Stimulated activated CD4-positive, alpha-beta T cell treated with anti-CD3 and anti-CD28 coated beads, Interleukin-15, amount 100 ng/mL, for 48 hours (primary cell): ENCODE measurements at places on chromosomes 13 and 19.
A peak's percentile ranks its signal among the peaks of the same experiment; 100 is the strongest.

DNA sequence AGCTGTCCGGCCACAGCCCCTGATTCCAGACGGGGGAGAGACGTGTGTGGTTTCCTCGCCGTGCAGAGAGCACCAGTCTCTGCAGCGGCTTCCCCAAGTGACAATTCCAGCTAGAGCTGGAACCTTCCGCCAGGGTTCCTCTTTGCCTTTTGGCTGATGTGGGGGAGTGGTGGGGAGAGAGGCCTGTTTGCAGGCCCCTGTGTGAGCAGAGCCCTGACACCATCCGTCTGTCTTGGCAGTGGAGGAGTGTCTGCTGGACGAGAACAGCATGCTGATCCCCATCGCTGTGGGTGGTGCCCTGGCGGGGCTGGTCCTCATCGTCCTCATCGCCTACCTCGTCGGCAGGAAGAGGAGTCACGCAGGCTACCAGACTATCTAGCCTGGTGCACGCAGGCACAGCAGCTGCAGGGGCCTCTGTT lies 25.0 kb downstream of the LAMP1 start:
- DNase-seq: no peak

- DNase-seq: no peak
Observed at GRCh38 chr19:16594131-16594586, 21.9 kb upstream of the SLC35E1 start.

GRCh38 chr19:16143399-16144215 lies at the start of gene HSH2D:
HSH2D (plus strand) TSS chr19:16143685; CDS start chr19:16148751, 5,066 bp downstream.
- DNase-seq: peak; percentile 66

DNA sequence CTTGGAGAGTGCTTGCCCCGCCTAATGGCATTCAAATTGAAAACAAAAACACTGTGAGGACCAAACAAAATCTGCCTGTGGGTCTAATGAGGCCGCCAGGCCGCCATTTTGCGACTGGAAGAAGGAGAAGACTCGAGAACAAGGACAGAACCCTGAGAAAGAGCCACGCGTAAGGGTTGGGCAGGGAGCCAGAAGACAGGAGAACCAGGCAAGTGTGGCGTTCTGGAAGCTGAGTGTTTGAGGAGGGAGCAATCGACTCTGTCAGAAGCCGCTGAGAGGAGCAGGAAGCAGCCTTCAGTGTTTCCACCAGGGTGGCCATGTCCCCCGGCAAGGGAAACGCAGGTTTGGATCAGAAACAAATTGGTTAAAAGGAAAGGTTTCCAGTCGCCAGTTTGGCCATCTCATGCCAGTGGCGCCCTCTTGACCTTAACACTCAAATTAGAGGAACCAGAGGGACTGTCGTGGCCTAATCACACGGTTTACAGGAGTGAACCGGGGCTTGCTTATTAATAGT lies 10.2 kb upstream of the PTOV1 start:
- DNase-seq: no peak

- no peak for DNase-seq
Observed at GRCh38 chr19:10587022-10587838, at the start of gene AP1M2. AP1M2 (minus strand) TSS chr19:10587312; CDS start chr19:10587231, 81 bp downstream.

- no peak for DNase-seq
Observed at GRCh38 chr19:3515891-3516422, 9.8 kb downstream of the FZR1 start.

DNA sequence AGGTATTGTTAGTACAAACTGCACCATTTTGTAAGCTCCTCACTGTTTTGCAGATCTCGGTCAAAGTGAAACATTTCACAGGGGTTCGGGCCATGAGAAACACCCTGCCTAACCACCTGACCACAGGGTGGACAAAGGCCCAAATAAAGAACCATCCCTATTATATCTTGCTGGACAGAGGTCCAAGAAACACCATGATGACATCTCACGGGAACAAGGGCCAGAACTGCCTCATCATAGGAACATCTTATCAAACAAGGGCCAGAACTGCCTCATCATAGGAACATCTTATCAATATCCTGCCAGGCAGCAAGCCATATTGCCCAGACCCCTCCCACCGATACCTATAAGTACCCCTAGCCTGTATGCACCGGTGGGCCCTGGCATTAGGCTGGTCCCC lies 99.7 kb downstream of the PCDH9 start:
- no peak for DNase-seq

- no peak for DNase-seq
Observed at GRCh38 chr13:38784036-38784880, 97.4 kb downstream of the FREM2 start.

DNA sequence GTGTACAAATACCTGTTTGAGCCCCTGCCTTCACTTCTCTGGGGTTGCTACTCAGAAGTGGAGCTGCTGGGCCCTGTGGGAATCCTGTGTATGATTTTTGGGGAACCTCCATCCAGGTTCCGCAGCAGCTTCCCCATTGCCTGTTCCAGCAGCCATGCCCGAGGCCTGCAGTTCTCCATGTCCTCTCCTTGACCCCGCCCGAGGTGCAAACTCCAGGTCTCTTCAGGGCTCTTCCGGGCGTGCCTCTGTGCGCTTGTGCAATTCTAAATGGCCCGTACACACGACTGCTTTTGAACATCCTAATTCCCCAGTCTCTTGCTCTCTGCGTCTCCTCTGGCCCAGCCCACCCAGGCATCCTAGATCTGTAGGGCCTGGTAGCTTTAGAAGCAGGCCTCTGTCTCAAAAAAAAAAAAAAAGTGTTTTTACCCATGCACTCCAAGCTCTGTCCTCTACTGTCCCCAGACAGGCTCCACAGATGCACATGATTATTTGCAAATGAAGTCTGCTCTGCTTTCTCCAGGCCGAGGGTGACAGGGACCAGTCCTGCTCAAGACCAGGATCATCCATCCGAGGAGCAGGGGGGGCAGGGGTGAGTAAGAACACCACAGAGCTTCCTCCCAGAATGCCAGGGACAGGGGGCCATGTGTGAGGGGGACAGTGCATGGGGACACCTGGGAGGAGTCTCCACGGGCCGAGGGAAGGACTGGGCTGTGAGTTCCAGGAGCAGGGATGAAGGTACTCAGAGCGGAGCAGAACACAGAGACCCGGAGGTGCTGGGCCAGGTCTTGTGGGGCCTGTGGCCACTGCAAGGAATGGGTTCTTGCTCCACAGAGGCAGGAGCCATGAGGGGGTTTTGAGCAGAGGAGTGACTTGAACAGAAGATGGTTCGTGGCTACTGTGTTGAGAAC lies 51.7 kb downstream of the SLC7A9 start:
- no peak for DNase-seq
